ENCODE measurements at places on chromosomes 11 and 22. TPM values are rescaled to one million over a fixed set of nuclear protein-coding genes. Genes with fewer than 3 reads are reported as not detected.

DNA sequence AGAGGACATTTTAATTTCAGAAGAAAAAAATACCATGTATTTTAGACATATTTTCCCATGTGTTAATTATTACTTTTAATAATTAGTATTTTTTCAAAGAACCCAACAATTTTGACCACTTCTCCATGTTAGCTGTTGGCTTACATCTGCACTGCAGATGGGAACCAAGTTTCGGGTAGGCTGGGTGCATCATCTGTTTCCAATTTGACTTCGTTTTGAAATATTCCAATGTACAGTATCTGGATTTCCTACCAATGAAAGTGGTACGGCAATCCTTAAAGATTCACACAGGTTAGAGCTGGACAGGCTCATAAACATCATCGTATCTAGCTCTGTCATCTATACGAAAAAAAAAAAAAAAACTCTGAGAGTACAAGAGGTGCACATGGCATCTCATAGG lies 670.2 kb downstream of the OPCML start:
- no peak for DNase-seq

GRCh38 chr11:64563966-64564365 lies 27.1 kb upstream of the SLC22A12 start:
- DNase-seq, result no peak

DNA sequence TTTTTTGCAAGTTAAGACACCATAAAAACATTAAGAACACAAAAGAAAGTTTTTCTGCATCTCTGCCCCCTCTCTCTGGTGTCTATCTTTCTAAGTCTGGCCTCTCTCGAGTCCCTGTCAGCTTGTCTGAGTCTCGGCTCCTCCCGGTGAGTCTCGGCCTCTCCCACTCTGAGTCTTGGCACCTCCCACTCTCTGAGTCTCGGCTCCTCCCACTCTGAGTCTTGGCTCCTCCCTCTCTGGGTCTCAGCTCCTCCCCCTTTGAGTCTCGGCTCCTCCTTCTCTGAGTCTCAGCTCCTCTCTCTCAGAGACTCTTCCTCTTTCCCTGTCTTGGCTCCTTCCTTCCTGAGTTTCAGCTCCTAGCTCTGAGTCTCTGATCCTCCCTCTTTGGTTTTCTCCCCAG lies 72.5 kb upstream of the AMPD3 start:
- DNase-seq, result no peak

C11orf21 gene
- total RNA-seq, result 1.3 TPM

ISX gene
- total RNA-seq, result not detected

MMP27 gene
- total RNA-seq, result not detected

Measured in cardiac muscle cell (in vitro differentiated cells and primary cell).